ENCODE measurements at places on chromosomes 12 and 14.

DNA sequence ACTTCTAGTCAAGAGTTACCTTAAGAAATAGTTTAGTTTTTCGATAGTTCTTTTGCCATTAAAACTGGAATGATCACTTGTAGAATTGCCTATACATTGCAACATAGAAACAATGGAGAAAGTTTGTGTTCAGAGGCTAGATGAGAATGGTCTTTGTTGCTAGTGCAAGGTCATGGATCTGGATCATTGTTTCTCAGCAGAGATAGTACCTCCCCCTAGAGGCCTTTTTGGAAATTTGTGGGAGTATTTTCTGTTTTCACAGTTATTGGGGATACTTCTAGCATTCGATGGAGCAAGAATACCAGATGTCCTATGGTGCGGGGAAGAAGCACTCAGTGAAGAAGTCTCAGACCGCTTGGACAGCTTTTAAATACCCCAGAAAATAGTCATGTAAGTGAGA lies 138.8 kb upstream of the HMGA2 start:
- DNase-seq = no peak

GRCh38 chr12:9936591-9936990 lies 4.4 kb upstream of the CLEC2A start:
- no peak for DNase-seq

DNA sequence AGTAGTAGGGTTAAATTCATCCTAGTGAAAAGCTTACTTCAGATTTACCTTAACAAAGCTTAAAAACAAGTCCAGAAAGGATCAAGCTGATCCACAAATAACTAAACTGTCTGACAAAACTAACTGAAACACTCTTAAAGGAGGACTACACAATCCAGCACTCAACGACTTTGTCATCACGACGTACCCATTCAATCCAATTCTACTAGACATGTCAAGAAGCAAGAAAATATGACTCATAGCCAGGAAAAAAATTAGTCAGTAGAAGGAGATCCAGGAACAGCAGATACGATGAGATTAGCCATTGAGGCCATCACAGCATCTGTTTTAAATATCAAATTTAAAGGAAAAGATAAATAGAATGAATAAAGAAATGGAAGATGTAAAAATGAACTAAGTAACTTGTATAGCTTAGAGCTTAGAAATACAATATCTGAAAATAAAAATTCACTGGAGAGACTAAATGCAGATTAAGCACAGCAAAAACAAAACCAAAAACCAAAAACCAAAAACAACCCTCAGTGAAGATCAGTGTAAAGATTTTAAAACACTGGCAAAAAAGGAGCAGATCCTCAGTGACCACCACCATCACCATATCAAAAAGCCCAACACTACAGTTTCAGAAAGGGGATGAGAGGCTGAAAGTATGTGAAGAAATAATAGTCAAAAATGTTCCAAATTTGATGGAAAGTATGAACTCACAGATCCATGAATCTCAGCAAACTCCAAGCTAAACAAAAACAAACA lies 95.0 kb upstream of the CCND2 start:
- DNase-seq = peak; percentile 23

GRCh38 chr14:63676615-63677014 lies 34.9 kb upstream of the WDR89 start:
- no peak for DNase-seq

GRCh38 chr14:92800525-92800924 lies 6.4 kb downstream of the GOLGA5 start:
- DNase-seq = no peak

- no peak for DNase-seq
These were observed 83.9 kb upstream of the EIF5 start for GRCh38 chr14:103250181-103250580.

- DNase-seq = no peak
These were observed 47.8 kb downstream of the HECTD1 start for GRCh38 chr14:31159682-31160296.

DNA sequence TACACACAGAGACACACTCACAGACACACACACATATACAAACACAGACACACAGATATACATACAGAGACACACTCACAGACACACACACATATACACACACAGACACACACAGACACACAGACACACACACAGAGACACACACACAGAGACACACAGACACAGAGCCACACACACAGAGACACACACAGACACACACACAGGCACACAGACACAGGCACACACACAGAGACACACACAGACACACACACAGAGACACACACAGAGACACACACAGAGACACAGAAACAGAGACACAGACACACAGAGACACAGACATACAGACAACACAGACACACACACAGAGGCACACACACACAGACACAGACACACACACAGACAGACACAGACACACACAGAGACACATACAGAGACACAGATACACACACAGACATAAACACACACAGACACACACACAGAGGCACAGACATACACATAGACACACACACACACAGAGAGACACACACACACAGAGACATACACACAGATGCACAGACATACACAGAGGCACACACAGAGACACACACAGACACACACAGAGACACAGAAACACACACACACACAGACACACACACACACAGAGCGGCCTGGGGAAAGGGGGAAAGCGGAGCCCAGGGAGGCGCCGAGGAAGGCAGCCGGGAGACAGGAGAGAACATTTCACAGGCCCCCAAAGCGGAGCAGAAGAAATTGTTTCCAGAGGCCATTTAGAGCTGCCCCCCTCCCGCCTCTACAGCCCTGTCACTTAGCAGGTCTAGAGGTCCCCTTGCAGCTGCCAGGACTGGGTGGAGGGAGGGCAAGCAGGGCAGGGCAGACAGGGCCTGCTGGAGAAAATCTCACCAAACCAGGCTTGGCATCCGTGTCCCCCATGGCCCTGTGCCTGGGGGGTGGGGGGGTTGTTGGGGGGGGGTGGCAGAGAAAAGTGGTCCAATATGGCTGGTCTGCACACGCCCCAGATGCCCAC lies 38.9 kb downstream of the SERPINA3 start:
- DNase-seq = no peak

GRCh38 chr12:13289653-13290289 lies 93.2 kb downstream of the EMP1 start:
- no peak for DNase-seq

DNA sequence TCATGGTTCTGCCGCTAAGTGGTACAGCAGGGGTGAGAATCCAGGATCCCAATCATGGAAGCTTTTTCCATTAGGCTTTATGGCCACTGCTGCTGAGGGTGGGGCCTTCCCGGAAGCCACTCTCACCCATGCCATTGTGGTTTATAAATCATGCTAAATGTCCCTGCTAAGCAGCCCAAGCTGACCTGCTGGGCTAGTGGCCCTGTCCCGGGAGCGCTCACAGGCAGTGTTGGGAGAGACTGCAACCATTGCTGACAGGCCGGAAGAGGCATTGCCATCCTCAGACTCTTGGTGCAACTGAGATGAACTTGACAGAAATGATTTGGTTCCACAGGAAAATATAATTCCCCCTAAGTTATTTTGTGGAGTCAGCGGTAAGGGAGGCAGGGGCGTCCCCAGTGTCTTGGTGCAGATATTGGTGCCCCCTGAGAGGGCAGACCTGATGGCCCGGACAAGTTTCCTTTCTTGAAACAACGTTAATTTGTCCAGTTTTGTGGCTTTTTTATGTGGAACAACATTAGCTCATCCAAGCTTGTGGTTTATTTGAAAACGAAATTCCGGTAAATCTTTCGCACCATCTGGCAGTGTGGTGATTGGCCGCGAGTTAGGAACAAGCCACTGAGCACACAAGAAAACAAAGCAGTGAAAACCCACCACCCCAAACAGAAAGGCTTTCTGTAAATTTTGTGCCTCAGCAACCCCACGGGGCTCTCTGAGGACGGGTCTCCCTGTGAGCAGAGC lies 82.3 kb downstream of the SSPN start:
- DNase-seq = no peak

DNA sequence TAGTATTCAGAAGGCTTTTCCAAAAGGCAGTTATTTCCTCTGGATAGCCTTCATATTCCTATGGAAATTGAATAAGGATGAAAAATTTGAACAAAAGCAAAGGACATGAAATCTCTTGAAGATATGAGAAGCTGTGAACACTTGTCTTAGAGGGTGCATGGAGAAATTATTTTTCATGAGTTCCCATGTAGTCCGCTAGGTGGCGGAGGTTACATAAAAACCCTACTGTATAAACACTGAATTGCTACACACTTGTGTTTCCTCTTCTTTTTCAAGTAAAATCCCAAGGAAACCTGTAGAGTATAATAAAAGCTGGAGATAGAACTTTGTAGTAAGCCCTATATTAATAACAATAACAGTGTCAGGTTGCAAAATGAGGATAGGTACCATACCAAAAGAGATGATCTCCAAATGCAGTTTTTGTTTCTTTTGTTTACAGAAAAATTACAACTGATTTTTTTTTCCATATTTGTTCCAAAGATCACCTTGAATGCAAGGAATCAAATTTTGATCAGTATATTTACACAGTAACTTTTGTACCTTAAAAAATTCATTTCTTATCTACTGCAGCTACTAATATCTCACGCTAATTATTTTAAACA lies 37.8 kb upstream of the OR4E1 start:
- DNase-seq = peak; percentile 32

DNA sequence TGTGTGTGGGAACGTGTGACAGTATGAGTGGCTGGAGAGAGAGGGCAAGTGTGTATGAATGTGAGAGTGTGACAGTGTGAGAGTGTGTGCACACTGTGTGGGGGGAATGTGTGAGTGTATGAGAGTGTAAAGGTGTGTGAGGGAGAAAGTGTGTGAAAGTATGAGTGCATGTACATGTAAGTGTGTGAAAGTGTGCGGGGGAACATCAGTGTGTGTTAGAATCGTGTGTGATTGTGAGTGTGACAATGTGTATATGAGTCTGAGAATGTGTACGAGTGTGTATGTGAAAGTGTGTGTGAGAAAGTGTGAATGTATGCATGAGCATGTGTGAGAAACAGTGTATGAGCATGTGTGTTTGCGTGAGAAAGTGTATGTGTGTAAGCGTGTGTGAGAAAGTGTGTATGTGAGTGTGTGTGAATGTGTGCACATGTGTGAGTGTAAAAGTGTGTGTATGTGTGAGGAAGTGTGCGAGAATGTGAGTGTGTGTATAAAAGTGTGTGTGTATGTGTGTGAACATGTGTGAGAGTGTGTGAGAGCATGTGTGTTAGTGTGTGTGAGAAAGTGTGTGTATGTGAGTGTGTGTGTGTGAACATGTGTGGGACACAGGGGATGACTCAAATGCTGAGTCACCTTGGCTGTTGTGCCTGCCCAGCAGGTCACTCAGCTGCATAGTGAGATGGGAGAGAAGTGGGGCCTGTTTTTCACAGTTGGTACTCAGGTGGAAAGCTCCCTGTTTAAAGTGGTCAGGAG lies 220.5 kb upstream of the TBX3 start:
- DNase-seq = no peak

- DNase-seq = peak; percentile 93
These were observed 473.1 kb downstream of the TMEM121 start for GRCh38 chr14:105999361-106000028.

- DNase-seq = no peak
These were observed 258.6 kb downstream of the ADAMTS20 start for GRCh38 chr12:43293396-43293795.

DNA sequence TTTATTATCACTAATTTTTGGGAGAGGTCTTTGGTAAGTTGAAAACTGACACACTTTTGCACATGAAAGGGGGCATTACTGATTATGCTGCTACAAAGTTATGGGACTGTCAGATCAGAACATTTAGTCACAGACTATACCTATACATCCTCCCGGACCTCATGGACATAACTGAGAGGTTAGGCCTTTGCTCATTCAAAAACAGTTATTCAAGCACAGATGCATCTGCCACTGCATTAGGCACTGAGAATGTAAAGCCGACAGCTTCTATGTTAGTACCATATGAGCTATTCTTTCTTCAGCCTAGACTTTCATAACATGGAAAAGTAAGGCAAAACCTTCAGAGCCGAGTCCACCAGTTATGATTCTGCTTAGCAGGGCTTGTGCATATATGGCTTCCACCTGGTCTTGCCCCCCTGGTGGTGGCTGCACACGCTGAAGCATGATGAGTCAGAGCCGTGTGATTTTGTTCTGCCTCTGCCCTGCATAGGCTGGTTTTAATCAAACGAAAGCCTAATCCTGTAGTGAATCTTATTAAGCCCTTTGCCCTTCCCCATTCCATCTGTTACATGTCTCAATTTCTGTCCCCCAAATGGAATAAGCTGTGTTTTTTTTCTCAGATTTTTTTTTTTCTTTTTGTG lies 21.8 kb upstream of the RNU6-8 start:
- no peak for DNase-seq

GRCh38 chr12:52496590-52497071 lies 3.6 kb upstream of the KRT6A start:
- no peak for DNase-seq

DNA sequence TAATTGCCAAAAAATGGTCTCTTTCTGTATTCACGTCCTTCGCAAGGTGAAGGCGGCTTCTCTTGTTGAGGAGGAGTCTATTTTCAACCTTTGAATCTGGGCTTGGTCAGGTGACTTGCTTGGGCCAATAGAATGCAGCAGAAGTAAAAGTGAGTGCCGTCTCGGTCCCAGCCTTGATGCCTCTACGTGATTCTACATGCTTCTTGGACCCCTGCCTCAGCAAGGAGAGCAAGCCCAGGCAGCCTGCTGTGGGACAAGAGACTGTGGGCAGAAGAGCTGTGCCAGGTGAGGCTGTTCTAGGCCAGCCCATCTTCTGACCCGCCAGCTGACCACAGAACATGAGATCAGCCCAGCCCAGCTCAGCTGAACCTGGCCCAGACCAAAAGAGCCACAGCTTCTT lies 39.1 kb upstream of the CCDC63 start:
- no peak for DNase-seq

DNA sequence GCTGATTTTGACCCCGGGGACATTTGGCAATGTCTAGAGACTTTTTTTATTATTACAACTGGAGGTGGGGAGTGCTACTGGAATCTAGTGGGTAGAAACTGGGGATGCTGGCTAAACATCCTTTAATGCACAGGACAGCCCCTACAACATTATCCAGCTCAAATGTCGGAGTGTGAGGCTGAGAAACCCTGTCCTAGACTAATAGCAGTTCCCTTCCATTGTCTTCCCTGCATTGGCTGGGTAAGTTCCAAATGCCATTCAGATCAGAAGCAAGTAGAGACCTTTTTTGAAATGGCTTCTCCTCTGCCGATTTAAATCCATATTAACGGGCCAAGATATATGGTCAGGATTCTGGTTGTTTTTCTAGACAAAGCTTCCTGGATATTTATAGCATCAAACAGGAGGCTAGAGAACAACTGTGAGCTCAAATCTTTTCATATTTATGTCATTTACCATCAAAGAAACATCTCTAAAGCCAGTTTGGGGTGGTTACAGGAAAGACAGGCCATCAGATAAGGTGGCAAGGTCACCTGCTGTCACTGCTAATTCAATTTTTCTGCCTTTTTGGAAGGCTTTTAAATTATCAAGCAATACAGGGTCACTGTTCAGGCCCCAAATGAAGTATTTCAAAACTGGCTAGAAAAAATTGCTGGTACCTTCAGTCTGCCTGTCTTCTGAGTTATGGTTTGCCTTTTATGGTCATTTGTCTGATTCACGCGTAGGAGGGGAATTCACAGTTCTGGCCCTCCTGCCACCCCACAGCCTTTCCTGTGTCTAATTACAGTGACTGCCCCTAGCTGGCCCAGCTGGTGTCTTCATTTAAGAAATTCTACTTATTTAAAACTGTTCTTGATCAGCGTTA lies 20.1 kb upstream of the AKAP5 start:
- DNase-seq = peak; percentile 41

GRCh38 chr14:74937171-74937570 lies 14.1 kb upstream of the RPS6KL1 start:
- DNase-seq = no peak

All from stimulated activated CD4-positive, alpha-beta T cell treated with anti-CD3 and anti-CD28 coated beads, Interleukin-4, amount 100 ng/mL, for 24 hours (primary cell).